ENCODE measurements at places on chromosomes 1 and 21.

DNA sequence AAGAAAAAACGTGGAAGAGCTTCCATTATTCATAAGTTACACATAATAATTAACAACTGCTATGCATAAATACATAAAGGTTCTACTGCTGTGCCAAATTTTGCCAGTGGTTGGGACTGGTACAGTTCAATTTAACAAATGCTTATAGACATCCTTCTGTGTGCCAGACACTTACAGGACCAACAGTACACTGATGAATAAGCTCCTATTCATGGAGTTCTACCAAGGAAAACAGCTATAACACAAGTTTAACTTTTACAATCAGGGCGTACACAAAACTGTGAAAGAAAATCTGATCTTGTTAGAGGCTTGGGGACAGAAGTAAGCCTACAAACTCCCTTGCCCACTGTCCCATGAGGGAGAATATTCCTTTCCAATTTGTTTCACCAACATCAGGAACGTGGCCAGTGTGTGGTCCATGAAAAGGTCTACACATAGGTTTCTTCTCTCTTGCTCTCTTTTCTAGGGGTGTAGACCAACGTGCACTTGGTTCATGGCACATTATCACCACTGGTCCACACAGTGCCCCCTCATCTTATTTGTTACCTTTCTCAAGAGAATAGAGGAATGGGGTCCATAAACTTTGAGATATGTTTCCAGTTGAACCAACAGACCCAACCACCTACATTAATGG, 10.1 kb downstream of the NRIP1 start:
- DNase-seq: no peak

GRCh38 chr1:212753749-212754148, 37.8 kb downstream of the NSL1 start:
- DNase-seq: no peak

DNA sequence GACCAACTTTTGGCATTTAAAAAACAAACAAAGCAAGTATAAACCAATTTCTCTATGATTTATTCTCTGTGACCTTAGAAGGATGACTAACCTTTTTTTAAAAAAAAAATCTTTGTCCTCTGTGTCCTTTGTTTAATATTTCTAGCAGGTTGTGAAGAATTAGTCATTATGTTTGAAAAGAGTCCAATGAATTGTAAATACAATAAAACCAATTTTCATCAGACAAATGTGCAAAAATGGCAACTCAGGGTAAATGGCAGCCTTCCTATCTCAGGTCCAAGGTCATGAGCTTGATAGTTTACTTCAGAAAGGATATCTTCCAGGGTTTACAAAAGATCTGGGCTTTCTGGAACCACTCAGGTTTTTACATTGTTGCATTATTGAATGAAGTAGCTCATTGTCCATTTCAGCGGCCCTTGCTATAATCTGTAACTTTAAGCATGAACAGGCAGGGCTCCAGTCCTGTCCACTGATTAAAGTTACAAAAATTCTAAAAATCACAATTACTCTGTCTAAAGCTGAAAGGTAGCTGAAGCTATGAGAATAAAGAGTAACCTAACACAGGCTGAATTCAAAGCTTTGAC, 11.7 kb upstream of the MAP3K21 start:
- DNase-seq: no peak

- no peak for DNase-seq
Observed at GRCh38 chr1:153866045-153866850, 56.5 kb downstream of the GATAD2B start.

GRCh38 chr1:80054129-80054528, 1047.6 kb upstream of the ADGRL4 start:
- DNase-seq: no peak

GRCh38 chr21:43741423-43742096, 22.6 kb downstream of the PDXK start:
- no peak for DNase-seq

DNA sequence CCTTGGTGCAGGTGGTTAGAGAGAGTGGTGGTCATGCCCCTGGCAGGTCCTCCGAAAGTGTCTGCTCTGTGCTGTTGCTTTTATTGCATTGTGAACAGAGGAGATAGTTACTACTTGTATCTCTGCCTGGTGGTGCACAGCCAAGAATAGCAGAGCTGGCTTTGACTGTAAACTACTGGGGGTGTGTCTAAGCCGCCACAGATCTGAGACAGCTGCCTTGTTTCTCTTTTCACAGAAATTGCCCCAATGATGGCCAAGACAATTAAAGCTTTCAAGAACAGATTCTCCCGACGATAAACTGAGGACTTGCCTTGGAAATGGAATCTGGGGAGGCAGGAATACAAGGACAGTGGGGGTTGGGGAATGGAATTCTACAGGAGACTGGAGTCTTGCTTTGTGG, 16.0 kb downstream of the ELOA start:
- DNase-seq: no peak

- no peak for DNase-seq
Observed at GRCh38 chr1:215600258-215600792, 33.2 kb downstream of the KCTD3 start.

DNA sequence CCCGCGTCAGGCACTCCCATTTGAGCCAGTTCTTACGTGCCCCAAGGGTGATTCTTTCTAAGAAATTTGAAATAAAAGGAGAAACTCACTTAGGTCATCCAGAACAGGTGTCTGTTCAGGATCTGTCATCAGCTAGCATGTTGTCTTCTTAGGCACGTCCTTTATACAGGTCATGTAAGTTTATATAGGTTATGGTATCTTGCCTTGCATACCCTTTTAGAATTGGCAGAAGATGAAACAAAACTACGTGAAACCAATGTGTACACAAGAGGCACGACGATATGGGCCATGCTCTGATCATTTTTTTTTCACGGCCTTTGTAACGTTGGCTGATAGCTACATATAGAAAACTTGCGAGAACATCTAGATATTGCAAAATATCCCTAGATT, 579 bp upstream of the GTF2B start:
- DNase-seq: no peak

GRCh38 chr1:99704356-99704816, 58.5 kb downstream of the PALMD start:
- no peak for DNase-seq

GRCh38 chr1:54804471-54805132, 3.5 kb upstream of the TTC22 start:
- DNase-seq: no peak

DNA sequence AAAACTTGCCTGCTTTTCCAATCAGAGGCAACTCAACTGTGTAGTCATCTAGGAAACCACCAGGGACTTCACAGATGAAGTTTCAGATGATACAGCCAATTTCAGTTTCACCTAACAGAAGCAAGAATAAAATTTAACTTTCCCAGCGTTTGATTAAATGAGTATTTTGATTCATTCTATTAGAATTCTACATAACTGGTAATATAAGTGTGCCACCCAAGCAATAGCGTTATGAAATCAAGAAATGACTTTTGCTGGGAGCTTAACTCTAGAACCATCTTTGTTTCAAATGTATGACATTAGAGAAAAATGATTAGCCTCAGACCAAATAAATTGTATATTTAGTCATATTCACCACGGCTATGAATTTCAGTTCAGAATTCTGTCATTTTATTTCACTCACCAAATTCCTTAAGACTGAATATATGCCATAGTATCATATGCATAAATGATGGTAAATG, 239.3 kb downstream of the NRIP1 start:
- no peak for DNase-seq

DNA sequence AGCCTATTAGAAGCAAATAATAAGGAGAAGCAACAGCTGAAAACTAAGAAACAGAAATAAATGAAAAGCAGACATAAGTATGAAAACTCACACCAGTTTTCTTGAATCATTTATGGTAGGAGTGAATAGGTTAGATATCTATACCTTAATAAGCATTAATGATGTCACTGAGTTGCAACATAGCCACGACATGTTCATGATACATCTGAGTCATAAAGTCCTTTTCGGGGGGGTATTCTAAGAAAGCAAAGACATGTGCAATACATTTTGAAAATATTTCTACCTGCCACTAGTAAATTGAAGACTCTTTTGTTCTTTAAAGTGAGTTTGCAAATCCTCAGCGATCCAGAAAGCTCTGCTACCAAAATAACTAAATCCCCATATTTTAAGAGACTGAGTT, 7.2 kb downstream of the CD34 start:
- no peak for DNase-seq

DNA sequence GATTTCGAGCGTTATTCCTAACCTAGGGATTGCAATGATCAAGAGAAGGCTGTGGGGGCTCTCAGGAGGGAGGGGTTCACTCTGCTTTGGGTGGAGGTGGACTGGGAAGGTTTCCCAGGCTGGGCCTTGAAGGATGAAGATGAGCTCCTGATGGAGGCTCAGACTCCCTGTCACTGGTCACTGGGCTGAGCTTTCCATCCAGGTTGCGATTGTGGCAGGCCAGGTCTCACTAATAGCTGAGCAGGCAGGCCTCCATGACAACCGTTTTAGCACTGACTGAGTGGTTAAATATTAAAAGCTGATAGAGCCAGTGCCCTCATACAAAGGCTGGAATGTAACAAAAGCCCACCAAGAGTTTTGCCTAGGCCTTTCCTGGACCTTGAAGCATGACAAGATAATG, 36.2 kb upstream of the EFCAB14 start:
- no peak for DNase-seq

DNA sequence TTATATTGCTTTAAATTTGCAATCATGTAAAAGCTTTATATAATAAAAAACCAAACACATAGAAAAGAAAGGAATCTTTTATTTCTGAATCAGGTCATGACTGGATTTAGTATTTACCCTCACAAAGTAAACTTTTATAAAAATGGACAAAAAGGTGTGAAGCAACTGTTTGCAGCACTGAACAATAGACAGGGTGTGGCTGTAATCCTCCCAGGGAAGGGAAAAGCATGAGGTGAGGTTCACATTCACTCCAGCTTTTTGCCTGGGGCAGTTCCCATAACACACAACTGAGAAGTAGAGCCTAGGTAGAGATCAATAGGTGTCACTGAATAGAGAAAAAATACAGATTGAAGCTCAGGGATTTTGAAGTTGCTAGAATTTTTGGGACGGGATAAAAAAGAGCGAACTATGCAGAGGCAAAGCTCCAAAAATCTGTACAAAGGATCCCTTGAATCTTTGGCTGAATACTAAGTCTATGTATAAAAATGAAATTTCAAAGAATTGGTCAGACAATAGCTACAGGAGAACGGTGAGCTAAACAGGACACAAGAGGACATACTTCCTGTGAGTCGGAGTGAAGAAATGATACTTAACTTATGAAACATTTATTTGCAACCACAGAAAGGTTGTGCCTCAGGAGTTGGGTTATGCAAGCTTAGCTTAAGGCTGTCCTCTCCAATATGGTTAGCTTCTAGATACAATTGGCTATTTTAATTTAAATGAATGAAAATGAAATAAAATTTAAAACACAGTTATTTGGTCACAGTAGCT, 162.0 kb upstream of the ZP4 start:
- no peak for DNase-seq

- DNase-seq: no peak
Observed at GRCh38 chr21:44085491-44086321, 21.5 kb upstream of the PWP2 start.

DNA sequence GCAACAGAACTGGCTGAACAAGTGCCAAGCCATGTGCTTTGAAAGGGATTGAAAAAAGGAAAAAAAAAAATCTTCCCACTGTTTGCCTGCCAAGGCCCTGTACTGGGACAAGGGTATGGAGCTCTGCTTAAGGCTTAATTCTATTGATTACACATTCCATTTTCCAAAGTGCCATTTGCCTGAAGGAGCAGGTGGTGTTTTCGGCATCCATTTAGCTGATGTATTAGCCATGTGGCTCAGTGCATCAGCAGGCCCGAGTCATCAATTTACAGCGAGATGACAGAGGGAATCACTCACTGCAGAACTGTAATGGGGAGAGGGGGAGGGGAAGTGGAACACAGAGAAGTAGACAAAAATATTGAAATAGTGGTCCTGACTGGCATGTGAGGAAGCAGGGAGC, 144.2 kb upstream of the BEND5 start:
- no peak for DNase-seq

DNA sequence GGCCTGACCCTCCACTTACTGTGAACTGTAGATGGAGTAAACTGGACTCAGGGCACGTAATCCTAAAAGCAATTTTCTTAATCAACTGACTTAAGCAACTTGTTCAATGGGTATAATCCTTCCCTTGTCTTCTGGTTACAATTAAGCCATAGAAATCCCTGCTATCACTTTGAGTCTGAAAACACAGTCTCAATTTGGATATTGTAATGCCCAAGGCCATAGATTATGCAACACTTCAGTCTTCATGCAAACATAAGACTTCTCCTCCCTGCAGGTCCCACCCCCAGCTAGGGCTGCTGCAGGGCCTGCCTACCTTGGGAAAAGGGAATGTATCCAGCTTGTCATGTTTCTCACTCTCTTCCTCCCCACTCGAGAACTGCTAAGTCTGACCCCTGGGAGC, 6.2 kb upstream of the SLC5A9 start:
- no peak for DNase-seq

DNA sequence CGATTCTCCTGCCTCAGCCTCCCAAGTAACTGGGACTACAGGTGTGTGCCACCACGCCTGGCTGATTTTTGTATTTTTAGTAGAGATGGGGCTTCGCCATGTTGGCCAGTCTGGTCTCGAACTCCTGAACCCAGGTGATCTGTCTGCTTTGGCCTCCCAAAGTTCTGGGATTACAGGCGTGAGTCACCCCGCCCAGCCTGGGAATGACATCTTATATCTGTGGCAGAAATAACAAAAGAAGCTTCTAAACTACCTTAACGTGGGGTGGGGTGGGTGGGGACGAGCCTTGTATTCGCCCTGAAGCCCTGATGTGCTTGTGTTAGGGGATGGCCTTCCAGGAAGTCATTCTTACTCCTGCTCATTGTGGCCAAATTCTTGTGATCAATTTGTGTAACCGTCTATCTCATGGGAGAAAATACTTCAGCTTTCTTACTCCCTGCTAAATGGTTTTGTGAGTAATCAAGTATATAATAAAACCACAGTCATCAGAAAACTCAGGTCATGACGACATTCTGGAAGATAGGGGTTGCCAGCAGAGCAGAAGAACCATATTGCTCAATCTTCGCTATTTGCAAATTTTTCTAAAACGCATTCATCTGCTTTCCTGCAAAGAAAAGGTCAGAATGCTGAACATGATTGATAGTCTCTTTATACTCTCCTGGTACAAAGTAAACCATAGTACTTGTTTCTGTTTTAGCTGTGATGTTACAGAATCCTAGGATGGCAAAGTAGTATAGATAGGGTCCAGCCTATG, 63.2 kb downstream of the DIRAS3 start:
- no peak for DNase-seq

DNA sequence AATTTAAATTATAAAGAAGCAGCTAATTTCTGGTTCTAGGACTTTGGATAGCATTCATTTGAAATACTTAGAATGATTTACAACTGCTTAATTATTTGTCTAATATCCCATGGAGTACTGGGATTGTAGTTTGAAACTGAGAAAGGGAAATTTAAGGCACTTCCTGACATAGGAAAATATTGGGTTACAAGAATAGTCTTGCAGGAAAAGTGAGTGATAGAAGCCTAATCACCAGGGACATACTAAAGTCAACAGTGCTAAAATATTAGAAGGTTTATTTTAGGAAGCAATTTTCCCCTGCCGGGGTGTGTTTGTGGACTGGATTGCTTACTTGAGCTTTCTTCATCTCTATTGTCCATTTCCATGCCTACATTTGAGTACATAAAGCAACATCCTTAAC, 661.6 kb downstream of the ADGRL2 start:
- DNase-seq: no peak

- no peak for DNase-seq
Observed at GRCh38 chr1:194069168-194069830, 882.9 kb upstream of the B3GALT2 start.

GRCh38 chr1:202843081-202843480, 32.3 kb downstream of the PCAT6 start:
- no peak for DNase-seq
